ENCODE measurements at places on chromosomes 5 and 9. TPM values are rescaled to one million over a fixed set of nuclear protein-coding genes. Genes with fewer than 3 reads are reported as not detected.

The ADGRD2 gene
- not detected for polyA plus RNA-seq

- DNase-seq = no peak
These were observed 63.3 kb downstream of the RASGRF2 start for GRCh38 chr5:81023261-81023970.

DNA sequence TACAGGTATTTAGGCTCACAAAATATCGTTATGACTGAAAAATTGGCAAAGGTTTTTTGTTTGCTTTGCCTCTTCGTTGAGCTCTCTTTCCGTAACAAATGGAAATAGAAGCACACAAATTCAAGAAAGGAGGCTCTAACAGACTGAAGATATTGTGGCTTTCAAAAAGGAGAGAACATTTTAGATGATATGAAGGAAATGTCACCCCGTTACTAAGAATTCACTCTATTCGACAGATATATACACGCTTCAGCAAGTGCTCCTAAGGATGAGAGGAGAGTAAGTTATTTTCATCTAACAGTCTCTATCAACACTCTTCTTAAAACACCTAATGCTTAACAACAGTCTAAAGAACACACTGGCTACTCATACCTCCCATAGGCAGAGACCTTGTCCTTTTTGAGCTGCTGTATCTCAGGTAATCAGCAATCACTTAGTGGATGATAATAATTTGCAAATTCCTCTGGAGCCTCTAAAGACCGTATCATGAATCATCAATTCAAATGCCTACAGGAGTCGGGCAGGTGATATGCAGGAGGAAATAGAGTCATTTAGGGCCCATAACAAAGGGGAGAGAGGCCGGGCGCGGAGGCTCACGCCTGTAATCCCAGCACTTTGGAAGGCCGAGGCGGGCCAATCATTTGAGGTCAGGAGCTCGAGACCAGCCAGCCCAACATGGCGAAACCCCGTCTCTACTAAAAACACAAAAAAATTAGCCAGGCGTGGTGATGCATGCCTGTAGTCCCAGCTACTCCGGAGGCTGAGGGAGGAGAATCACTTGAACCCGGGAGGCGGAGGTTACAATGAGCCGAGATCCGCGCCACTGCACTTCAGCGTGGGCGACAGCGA, 1.4 kb upstream of the HSDL2 start:
- no peak for DNase-seq

DNA sequence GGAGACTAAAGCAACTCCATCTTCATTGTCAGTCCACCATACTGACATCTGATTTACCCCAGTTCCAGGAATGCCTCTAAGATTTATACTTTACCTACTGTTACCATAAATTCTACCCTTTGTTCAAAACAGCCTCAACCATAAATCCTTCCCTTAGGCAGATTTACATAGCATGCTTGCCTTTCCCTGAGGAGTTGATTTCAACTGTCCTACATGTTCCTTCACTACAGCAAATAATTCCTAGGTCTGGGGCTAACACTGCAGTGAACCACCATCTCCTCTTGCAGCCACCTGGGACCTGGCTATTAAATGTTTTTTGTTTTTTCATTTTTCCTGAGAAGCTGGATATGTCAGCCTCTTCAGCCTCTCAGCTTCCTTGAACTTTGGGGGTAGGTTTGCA, 166.9 kb upstream of the PDE4D start:
- DNase-seq = no peak

GRCh38 chr5:37090123-37090726, 159.0 kb downstream of the CPLANE1 start:
- no peak for DNase-seq

The ZDHHC11B gene
- polyA plus RNA-seq = not detected

DNA sequence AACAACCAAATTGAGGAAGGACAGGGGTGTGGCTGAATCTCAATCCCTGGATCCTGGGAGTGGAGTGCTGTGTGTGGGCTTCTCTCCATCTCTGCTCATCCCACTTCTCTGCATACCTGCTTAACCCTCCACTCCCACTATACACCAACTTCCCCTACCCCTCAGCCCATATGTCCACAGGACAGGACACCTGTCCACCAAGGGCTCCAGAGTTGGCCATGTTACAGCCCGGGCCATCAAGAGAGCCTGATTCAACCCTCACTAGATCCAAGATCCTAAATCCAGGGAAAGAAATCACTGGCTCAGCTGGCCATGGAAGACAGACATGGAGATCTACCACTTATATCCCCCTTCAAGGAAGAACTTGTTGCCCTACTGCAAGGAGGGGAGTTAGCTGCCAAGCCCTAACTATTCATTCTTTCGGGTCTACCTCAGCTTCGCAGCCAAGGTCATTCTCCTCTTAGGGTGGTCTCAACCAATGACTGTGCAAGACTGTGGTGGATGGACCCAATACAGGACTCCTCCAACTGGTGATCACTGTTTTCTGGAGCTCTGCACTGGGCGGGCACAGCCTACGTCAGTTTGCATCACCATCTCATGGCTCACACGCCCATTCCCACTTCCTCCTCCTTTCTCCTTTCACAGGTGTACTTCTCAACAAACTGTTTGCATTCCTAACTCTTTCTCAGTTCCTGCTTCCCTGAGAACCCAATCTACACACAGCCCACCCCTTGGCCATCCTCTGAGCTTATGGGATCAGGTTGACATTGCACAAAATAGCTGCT, 53.7 kb upstream of the ZBTB43 start:
- DNase-seq = no peak

DNA sequence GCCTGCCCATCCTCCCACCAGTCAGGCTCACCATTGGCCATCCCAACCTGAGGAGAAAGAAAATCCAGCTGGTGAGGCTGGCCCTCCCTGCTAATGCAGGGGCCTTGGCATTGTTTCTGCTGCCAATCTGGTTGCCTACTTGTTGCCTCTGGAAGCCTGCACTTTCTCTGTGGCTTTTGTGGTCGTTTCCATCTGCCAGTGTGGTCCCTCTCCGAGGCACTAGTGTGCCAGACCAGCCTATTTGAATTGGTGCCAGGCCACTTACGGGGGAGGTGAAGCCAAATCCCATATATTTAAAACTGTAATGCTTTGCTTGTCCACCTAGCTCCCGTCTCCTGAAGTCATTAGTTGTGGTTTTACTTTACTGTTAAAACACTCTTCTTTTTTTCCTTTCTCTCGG, 213.4 kb upstream of the ADAMTSL1 start:
- no peak for DNase-seq

GRCh38 chr5:5983261-5983980, 394.9 kb downstream of the MED10 start:
- no peak for DNase-seq

- DNase-seq = no peak
These were observed 25.8 kb downstream of the NR2F1 start for GRCh38 chr5:93608855-93609254.

Data from AG04450 (cell line).